ENCODE measurements at places on chromosomes 5 and 9.

- DNase-seq = peak; percentile 27
Measured at GRCh38 chr9:125536167-125536772, 170.7 kb downstream of the MAPKAP1 start.

DNA sequence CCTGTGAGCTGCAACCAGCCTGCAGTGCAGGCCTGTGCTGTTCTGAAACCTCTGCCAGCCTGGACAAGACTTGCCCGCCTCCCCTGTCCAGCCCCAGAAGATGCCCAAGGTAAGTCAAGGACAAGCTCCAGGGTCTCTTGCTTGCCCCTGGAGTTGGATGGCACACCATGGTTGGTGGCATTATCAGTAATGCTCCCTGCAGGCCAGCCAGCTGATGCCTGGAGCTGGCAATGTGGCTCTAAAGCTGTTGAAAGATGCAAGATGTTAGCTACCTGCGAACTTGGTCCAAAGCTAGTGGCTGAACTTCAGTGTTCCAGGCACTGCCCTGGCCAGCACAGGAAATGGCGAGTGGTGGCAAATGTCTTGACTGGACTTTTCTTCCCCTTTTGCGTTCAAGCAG is 14.0 kb upstream of the LTC4S start:
- no peak for DNase-seq

DNA sequence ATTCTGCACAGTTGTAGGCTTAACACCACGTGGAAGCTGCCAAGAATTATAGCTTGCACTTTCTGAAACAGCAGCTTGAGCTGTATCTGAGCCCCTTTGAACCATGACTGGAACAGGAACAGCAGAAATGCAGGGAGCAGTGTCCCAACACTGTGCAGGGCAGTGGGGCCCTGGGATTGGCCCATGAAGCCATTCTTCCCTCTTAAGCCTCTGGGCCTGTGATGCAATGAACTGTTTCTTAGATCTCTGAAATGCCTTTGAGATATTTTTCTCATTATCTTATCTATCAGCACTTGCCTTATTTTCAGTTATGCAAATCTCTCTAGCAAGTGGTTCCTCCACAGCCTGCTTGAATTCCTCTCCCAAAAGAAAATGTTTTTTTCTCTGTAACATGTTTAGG is 87.0 kb upstream of the MTAP start:
- no peak for DNase-seq

- no peak for DNase-seq
Measured at GRCh38 chr5:1819458-1819857, 18.3 kb downstream of the NDUFS6 start.

DNA sequence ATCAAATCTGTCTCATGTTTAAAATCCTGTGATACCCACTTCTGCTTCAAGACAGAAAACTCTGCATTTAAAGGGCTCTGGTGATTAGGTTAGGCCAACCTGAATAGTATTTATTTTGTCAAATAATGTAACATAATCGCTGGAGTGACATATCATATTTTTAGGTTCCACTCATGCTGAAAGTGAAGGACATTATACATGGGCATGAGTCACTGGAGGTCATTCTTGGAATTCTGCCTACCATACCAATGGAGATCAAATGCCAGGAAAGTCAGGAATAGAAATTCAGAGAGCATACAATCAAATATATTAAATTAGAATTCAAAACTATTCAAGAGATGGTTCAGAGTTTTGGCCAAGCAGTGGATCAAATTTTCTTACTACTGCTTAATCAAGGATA is 97.1 kb upstream of the PRSS3 start:
- DNase-seq = no peak

DNA sequence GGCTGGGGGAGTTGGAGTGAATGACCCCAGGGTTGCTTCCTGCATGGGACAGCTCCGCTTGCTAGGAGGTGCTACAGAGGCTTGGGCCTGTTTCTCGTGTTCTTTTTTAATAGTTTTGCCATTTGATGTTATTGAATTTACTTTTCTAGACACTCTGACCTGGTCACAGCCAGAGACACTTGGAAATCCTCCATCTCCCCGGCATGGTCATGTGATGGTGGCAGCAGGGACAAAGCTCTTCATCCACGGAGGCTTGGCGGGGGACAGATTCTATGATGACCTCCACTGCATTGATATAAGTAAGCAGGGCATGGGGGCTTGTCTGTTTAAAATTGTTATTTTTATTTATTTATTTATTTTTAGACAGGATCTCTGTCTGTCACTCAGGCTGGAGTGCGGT is 13.4 kb downstream of the HSPA5 start:
- no peak for DNase-seq

DNA sequence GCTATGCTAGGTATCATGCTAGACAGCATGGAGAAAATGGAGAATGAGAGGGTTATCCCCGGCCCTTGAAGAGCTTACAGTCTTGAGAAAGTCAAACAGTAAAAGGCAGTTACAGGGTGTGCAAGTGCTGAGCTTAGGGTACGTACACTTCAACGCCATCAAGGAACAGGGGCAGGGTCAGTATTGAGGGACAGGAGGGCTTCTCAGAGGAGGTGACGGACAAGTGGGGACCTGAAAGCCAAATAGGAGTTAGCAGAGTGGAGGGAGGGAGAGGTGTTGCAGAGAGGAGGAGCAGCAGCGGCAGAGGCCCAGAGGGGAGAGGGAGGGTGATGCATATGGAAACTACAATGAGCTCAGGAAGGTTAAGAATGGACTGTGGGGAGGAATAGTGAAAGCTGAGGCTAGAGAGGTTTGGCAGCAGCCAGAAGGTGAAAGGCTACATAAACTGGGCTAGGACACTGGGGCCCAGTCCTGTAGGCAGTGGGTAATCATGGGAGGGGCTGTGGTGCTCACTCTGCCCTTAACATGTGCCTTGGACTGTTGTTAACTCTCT is 88.0 kb downstream of the NRG2 start:
- no peak for DNase-seq

- no peak for DNase-seq
Measured at GRCh38 chr5:62577488-62577887, 1.1 kb upstream of the LRRC70 start.

DNA sequence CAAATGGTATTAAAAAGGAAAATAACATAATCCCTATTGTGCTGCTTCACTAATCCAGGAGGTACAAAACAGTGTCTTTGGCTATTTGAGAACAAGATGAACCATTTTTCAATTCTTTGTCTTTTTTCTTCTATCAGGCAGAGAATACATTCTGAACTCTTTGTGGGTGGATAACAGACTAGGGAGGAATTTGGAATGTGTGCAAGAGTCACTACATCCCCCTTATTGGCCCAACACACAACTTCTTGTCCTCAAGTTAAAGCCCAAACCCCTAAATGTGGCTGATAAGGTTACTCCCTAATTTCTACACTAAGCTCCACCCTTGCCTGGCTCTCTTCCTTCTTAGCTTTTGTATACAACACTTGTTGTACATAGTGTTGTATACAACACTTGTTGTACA is 342.7 kb upstream of the RFX3 start:
- DNase-seq = no peak
